ENCODE measurements at places on chromosomes 6 and 20. TPM values are rescaled to one million over a fixed set of nuclear protein-coding genes. Genes with fewer than 3 reads are reported as not detected.
A peak's percentile ranks its signal among the peaks of the same experiment; 100 is the strongest.

Gene TBX18
- total RNA-seq: 26.1 TPM

GRCh38 chr20:58742668-58743566 is 50.3 kb downstream of the NPEPL1 start:
- DNase-seq: no peak

DNA sequence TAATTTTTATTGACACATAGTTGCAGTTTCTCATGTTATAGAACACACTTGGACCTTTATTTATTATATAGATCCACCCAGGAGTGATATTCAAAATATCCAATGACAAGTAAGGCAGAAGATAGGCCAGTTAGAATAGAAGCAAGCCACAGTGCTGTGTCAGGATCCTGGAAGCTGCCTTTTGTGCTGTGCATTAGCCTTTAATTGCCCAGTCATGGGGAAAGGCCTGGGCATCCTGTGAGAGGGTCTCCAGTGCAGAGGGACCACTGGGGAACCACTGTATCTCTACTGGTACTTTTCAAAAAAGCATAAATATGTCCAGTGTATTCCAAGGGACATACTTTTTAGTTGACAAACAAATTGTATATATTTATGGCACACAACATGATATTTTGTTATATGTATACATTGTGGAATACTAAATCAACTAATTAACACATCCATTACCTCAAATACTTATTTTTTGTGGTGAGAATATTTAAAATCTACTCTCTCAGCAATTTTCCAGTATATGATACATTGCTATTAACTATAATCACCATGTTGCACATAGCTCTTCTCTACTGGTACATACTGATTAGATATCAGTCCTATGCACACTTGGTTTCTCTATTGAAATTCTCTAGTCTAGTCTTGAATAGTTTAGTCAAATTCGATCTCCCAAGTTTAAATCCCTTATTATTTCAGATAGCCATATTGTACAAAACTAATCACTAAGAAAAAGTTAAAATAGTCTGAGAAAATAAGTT is 59.5 kb downstream of the CDC40 start:
- DNase-seq: no peak

DNA sequence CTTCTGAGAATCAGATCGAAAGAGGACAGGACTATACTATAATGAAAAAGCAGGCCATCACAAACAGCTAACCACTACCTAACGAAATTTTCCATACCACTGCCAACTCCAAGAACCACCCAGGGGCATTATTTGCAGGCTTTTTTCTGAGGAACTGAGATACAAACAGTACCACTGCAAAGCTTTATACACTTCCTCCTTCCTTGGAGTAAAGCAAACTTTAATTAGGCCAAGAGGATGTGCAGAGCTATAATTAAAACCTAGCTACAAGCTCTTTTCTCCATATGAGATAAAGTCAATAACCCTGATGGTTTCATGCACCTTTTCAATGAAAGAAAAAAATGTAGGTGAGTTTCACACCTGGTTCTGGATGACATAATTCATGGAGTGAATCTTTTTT is 68.5 kb downstream of the ELOVL5 start:
- no peak for DNase-seq

DNA sequence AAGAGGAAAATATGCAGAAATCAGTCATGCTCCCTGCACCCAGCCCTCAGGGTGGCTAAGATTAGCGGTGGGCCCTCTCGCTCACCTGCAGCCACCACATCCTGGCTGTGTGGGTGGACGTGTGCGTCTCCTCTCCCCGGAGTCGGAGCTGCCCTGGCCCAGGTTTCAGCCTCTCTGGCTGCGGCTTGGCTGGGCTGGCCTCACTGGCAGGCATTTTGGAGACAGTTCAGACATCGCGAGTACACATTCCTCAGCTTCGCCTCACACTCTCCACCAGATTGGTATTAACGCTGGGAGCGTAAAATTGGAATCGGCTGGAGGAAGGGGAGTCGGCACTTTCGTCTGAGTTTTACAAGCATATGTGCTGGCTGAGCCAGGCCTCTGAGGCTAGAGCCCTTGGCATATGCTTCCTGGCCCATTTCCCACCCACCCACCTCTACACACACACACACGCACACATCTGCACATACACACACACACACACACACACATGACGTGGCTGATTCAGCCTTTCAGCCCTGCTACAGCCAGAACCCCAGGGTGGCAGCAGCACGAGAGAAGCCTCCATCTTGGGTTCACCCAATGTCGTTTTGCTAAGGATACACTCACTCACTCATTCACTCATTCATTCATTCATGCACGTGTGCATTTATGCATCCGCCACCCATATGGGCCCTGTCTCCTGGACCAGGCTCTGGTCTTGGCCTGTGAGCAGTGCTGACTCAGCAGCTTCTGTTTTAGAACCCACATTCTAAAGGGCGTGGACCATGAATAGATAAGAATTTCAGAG is 42.9 kb downstream of the BCAS4 start:
- DNase-seq: no peak

DNA sequence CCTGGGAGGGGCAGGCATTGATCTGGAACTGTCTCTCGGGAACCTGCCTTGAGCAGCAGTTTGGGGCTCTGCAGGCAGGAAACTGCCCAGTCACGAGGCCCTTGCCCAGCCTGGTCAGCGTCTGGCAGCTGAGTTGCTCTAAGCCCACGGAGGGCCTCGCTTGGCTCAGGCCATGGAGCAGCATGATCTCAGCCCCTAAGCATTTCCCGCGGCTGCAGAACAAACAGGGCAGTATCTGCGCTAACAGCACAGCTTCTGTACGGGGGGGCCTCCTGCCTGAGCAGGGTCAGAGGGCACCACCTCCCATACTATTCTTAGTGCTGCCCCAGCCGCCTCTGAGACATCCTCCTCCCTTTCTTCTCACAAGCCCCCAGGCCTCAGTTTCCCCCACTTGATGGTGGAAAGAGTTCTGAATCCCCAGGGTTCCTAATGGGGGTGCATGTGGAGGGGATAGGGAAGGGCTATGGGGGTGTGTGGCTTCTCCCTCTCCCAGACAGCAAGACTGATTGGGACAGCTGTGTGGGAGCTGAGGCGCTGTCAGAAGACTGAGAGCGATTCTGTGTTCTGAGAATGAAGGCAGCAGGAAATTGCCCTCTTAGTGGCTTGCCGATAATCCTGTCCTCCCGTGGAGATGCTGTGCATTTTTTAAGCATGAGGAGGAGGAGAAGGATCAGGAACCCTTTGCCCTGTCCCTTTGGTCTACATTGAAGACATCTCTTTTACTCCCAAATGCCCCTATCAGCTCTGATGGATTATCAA is 46.4 kb downstream of the MOCS1 start:
- DNase-seq: peak; percentile 98

DNA sequence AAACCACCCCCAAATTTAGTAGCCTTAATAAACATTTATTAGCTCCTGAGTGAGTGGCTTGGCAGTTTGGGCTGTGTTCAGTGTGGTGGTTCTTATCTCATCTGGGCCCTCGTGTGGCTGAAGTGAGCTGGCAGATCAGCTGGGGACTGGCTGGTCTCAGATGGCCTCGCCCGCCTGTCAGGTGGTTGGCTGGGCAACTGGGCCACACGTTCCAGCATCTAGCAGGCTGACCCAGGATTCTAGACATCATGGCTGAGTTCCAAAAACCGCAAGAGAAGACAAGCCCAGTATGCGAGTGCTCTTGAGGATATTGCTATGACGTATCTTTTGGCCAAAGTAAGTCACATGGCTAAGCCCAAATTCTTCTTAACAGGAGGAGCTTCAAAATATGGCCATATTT is 28.9 kb downstream of the EIF2S2 start:
- DNase-seq: peak; percentile 99

Gene MLN
- total RNA-seq: not detected

Gene MUC21
- not detected for total RNA-seq

Gene CDH26
- 0.06 TPM for total RNA-seq

Gene SLC25A27
- 2.1 TPM for total RNA-seq

GRCh38 chr20:35625584-35626385 is 10.2 kb downstream of the SPAG4 start:
- no peak for DNase-seq

- no peak for DNase-seq
Measured at GRCh38 chr20:47127546-47127945, 229.0 kb downstream of the ZMYND8 start.

Gene USP49
- 1.7 TPM for total RNA-seq

DNA sequence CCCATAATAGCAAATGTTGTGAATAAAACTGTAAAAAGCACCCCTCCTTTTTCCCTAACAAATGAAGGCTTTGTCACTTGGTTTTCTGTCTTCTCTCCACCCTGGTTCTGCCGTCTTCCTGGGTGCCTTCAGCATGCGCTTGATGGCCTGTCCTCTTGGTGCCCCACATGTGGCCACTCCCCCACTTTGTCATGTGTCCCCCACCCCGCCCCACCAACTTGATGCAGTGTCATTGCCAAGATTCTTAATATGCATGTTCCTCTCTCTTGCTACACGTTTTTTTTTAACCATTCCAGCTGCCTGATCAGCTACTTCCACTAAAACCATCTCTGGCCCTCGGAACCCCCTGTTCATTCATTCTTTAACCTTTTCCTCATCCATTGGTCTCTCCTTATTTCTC is 340.3 kb downstream of the QKI start:
- DNase-seq: no peak

Gene LATS1
- 17.1 TPM for total RNA-seq

- DNase-seq: no peak
Measured at GRCh38 chr6:14429396-14429795, 311.8 kb downstream of the CD83 start.

DNA sequence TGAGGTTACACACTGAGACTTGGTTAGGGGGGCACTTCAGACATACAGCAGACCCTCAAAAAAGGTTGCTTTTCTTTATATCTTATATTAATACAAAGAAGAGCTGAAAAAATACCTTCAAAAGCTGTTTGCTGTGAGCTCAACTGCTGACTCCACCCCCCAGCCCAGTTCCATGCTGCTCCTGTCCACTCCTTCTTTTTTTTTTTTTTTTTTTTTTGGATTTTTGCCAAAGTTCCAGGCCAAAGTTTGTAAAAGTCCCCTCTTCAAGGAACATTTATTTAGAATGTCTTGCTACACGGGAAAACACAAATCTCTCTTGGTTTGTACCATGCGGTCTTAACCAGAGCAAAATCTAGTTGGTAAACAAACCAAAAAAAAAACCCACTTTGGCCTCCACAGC is 85.3 kb upstream of the AKAP12 start:
- DNase-seq: peak; percentile 12

GRCh38 chr20:53195876-53196610 is 223.9 kb downstream of the TSHZ2 start:
- DNase-seq: no peak

GRCh38 chr6:147510929-147511590 is 2.6 kb downstream of the SAMD5 start:
- no peak for DNase-seq

GRCh38 chr6:141677598-141678211 is 455.0 kb upstream of the GJE1 start:
- peak; percentile 59 for DNase-seq

Gene GLP1R
- not detected for total RNA-seq

Gene ZNF341
- total RNA-seq: 2.1 TPM

- no peak for DNase-seq
Measured at GRCh38 chr6:7131390-7131789, 23.6 kb downstream of the RREB1 start.

Gene SCUBE3
- 0.06 TPM for total RNA-seq

Gene RBBP8NL
- not detected for total RNA-seq

Gene ZNFX1
- total RNA-seq: 55.8 TPM

DNA sequence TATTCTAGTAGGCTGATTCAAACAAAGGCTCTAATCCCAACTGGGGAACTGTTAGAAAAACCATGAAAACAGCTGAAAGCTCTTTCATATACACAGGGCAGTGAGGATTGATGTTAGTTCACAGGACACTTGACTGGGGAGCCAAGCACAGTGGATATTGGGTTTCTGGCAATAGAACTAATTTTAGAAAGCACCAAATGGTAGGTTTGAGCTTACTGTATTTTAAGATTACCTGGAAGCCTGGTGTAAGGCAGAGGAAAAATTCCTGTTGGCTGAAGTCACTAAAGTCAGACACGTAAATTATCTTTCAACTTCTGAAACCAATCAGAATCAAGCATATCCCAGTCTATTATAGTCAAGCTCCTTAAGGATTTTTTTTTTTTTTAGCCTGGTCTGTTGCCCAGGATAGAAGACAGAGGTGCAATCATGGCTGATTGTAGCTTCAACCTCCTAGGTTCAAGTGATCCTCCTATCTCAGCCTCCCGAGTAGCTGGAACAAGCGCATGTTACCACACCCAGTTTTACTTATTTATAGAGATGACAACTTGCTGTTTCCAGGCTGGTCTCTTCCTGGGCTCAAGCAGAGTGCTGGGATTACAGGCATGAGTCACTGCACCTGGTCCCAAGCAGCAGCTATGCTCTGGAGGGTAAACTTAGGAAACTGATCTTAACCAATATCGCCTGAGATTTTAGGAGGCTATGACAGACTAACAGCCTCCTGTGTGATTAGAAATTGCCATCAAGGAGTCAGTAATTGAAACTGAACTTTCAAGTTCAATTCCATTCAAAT is 32.5 kb upstream of the SYNCRIP start:
- peak; percentile 90 for DNase-seq

GRCh38 chr6:112268019-112268418 is 13.7 kb upstream of the LAMA4 start:
- DNase-seq: no peak

Gene PPIL4
- 34.8 TPM for total RNA-seq

- DNase-seq: no peak
Measured at GRCh38 chr20:40563296-40563950, 125.6 kb downstream of the MAFB start.

Gene SIM1
- total RNA-seq: 2.2 TPM

Gene GSTA2
- not detected for total RNA-seq

Gene ARMC12
- total RNA-seq: not detected

DNA sequence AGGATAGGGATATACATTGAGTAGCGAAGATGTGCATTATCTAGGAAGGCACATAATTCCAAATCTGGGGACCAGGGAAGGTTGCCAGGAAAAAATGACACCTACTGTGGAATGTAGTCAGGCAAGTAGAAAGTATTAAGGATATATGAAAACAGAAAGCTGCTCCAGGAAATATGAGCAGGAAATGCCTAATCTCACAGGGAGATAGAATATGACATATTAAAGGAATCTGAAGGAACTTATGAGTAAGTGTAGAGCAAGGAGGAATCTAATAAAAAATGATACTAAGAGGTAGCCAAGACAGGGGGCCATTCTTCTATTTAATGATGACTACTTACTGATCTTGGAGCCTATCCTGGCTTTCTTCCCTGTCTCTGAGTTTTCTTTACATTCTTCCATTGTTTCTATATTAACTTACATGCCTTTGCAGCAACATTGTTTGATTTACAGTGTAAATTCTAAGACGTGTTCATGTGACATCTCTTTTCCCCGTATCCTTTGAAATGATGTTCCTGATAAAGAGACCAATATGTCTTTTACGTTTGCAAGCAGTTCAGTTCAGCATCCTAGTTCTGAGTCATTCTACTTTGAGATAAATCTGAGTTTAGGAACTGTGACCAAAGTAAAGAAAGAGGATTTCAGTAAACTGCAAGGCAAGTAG is 58.6 kb downstream of the TINAG start:
- DNase-seq: peak; percentile 10

Gene LY6G5C
- total RNA-seq: 3.2 TPM

DNA sequence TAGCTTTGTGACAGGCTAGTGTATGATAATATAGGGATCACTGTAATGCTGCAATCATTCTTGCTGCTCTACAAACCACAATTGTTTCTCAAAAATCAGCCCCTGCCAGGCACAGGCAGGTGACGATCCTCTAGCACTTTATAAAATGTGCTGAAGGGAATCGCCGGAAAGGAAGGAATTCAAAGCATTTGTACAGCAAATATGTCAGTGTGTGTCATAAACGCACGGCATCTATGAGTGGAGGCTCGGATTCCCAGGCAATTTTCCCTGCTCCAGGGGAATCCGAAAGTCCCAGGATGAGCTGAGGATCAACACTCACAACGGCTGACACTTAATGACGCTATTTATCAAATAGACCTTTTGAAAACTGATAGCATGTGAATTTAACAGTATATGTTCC is 1.4 kb downstream of the PHACTR1 start:
- peak; percentile 58 for DNase-seq

Gene PPP1R10
- 43.9 TPM for total RNA-seq

All from LHCN-M2 (cell line).